ENCODE measurements at places on chromosomes 16 and 17.

GRCh38 chr17:80831491-80831890, 160.2 kb upstream of the CHMP6 start:
- DNase-seq: no peak

GRCh38 chr16:88956546-88957432, 20.2 kb downstream of the CBFA2T3 start:
- no peak for DNase-seq

- DNase-seq: no peak
Observed at GRCh38 chr16:1158456-1159324, 5.8 kb downstream of the CACNA1H start.

DNA sequence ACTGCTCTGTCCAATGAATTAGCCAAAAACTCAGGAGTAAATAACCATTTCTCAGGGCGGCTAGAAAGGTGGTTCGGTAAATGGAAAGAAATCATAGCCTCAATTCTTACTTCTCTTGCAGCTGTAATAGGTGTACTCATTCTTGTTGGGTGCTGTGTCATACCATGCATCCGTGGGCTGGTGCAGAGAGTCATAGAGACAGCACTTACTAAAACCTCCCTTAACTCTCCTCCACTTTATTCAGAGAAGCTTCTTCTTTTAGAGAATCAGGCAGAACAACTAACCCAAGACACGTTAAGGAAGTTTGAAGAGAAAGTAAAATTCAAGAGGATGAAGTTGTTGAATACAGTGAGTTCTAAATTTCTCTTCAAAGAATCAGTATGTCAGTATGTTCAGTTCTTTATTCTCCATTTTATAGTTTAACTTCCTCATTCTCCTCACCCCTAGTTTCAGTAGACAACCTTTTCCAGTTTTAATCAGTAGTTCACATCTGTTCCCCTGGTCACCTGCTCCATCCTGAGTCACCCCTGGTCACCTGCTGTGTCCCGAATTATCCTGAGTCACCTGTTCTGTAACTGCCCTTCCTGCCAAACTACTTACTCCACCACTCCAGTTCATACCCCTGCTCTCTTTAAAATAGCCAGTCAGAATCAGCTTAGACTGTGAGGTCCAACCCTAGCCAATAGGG, 85.9 kb downstream of the EMP2 start:
- no peak for DNase-seq

- no peak for DNase-seq
Observed at GRCh38 chr16:35148748-35149147, 1689.3 kb downstream of the TP53TG3F start.

- no peak for DNase-seq
Observed at GRCh38 chr17:78599419-78599818, 22.2 kb upstream of the DNAH17 start.

- DNase-seq: no peak
Observed at GRCh38 chr16:56981729-56982271, 7.6 kb upstream of the NLRC5 start.

- no peak for DNase-seq
Observed at GRCh38 chr17:57758654-57759053, 13.6 kb upstream of the CCDC182 start.

DNA sequence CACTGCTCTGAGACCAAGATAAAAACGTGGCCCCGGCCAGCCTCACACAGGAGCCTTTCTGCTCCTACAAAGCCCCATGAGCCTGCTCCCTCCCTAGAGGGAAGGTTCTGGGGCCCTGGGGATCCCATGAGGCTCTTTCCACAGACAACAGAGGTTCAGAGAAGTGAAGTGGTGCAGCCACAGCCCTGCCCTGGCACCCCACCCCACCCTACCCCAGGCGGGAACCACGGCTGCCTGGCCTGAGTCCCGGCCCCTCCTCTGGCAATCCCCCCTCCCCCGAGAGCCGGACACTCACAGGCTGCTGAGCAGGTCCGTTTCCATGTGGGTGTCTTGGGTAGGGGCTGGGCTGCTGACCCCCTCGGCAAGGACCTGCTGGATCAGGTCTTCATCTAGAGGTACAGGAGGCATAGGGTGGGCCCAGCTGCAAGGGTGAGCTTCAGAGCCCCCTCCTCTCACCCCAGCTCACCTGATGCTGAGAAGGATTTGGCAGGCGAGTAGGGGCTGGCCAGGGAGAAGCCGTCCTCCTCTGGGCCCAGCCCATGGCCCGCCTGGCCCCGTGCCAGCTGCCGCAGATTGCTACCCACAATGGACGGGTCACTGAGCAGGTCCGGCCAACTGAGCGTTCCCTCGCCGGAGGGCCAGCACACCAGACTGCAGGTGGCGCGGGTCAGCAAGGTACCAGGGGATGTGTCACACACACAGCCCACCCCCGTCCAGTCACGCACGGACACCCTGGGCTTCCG, 38.7 kb downstream of the PKD1 start:
- no peak for DNase-seq

GRCh38 chr17:39974433-39974832, 6.2 kb upstream of the PSMD3 start:
- DNase-seq: no peak

DNA sequence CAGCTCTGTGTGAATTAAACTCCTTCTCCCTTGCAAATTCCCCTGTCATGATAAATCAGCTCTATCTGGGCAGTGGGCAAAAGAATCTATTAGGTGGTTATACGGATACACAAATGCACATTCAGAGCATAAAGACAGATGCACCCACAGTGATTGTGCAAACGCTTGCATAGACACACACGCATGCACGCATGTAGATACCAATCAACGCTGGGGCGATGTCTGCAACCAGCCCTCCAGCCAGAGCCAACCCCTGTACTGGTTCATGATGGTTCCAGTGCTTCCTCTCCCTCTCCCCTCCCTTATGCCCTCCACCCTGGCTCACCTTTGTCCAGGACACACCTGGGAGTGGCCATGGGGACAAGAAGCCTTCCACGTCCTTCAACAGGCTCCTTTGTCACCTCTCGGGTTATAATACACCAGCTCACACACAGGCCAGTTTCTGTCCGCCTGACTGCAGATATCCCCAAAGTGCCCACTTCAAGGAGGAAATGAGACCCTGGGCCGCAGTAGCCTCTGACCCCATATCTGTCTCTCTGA, 33.1 kb upstream of the SNN start:
- no peak for DNase-seq

GRCh38 chr17:8503368-8503767, 67.7 kb downstream of the NDEL1 start:
- DNase-seq: no peak

GRCh38 chr16:58435779-58436178, 43.5 kb downstream of the GINS3 start:
- DNase-seq: no peak

DNA sequence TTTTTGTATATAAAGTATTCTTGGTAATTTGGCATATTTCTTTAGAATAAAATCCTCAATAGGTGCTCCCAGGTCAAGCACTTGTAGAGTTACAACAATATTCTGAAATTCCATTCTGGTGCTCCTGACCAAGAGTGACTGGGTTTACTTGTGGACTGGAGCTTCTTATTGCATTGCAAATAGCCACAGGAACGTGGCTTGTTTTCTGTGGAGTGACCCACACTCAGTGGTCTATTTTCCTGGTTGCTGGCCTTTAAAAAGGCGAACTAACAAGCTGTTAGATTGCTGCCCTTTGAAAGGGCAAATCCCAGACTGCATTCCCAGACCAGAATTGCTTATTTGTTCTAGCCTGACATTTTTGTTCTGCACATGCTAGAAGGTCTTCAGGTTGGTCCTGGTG, 658.8 kb upstream of the GOT2 start:
- DNase-seq: no peak

- no peak for DNase-seq
Observed at GRCh38 chr16:57529391-57530103, 6.8 kb downstream of the CCDC102A start.

- no peak for DNase-seq
Observed at GRCh38 chr17:38898812-38899348, 26.5 kb upstream of the LASP1NB start.

DNA sequence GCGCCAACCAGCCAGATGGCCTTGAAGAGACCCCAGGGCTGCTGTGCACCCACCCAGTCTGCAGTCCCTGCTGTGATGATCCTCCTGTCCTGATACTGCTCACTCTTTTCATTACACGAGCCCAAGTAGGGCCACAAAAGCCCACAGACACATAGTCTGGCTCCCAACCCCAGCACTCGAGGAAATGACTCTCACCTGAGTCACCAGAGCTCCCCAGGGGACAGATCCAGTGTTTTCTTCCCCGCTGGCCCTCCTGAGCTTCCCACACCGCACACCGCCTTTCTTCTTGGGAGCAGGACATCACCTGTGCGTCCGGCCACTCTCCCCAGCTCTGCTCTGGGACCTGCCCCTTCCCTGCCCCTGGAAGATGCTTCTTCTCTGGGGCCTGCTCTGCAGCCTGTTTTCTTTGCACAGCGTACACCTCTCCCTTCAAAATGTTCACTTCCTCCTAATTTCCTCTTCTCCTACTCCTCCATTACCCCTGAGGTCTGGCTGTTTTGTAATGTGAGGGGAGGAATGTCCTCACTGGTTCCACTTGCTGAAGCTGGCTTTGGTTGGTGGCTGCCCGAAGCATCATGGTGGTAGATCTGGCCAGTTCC, 2.0 kb upstream of the SCN4A start:
- DNase-seq: no peak

DNA sequence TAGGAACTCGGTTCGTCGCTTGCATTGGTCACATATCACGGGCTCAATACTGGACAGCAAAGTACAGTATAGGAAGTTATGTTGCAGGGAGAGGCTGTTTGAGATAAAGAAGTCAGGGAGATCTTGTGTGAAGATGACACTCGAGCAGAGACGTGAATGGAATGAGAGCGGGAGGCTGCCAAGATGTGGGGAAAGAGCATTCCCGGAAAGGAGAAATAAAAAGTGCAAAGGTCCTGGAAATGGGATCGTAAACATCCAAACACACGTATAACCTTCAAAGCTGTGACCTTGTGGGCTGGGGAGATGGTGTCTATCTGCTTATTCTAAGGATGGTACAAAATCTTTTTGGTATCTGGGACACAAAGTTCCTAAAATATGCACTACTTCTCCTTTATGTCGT, 43.0 kb upstream of the MYOCD start:
- no peak for DNase-seq

GRCh38 chr17:20263595-20263994, 203.7 kb downstream of the LGALS9B start:
- no peak for DNase-seq

DNA sequence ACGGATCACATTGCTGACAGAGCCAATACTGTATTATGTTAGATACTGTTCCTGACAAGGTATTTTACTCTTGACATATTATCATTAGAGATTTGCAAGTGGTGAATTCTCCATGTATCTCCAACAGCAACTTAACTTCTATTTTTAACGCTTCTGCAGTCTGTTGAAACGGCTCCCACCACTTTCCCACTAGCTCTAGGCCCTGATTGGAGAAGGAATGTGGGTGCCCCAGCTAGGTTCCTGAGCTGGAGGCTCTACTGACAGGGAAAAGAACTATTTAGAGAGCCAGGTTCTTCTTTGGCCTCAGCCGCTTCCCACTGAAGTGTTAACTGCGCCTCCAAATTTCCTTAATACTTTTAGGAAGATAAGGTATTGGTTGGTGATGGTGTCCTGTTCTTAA, 191.8 kb downstream of the RBFOX1 start:
- no peak for DNase-seq

DNA sequence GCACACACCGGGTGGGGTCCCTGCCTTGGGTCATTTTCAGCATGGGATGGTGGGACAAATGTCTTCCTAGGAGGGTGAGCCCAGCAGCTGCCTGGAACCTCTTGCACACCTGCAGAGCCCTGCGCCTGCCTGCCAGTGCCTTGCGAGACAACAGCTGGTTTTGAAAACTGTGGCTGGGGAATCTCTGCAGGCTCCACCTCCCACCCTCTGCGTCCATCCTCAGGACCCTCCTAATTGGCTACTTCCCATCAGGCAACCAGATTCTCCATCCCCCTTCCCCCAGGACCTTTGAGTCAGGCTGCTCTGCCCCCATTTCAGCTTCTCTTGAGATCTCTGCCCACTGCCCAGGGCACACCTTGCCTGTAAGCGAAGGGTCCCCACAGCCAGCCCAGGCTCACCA, 26.6 kb downstream of the PEMT start:
- DNase-seq: no peak

DNA sequence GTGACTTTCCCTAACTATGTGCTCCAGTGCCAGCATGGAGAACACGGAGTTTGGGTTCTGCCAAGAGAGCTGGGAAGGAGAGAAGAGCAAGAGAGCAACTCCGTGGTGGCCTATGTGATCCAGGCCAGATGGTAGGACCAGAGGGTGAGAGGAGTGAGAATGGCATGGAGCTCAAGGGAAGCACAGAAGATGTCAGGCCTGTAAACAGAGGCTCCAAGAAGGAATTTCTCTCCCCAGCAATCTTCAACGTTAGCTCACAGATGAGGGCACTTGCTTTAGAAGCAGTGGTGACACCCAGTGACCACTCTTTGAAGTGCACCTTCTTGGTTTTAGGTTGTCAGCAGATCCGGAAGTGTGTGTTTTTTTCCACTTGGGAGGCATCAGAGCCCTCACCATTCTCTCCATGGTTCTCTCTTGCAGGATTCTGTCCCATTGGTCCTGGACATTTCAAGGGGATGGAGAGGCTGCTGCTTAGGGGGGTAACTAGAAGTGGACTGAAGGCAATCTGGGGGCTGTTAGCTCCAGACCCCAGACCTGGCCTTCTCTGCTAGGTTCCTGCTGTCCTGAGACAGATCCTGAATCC, 18.1 kb upstream of the TMEM98 start:
- peak; percentile 83 for DNase-seq

- no peak for DNase-seq
Observed at GRCh38 chr17:44338702-44339101, 6.4 kb upstream of the GRN start.

DNA sequence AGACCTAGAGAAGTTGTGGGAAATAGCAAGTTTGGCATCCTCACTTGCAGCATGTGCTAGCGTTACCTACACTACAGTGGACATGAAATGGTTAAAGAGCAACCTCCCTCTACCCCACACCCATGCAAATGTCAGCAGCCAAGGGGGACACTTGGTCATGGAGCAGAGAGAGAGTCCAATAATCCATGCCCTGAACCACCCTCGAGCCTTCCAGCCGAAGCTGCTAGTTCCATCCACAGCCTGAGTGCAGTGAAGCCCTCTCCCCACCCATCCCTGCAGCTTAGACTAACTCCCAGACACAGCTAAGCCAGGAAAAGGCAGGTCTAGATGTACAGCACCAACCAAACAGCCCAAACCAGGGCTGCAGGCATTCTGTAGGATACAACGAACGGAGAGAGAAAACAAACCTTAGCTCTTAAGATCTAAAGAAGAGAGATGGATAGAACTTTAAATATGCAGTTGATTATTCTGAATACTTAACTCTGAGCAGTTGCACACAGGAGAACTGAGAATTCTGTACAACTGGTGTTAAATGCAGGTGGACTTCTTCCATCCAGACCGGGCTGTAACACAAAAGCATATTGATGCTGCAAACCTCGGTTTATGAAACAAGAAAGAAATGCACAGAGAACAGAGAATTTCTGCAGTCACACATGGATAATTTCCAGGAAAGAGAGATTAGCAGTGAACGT, 93.8 kb downstream of the SALL1 start:
- DNase-seq: peak; percentile 21

DNA sequence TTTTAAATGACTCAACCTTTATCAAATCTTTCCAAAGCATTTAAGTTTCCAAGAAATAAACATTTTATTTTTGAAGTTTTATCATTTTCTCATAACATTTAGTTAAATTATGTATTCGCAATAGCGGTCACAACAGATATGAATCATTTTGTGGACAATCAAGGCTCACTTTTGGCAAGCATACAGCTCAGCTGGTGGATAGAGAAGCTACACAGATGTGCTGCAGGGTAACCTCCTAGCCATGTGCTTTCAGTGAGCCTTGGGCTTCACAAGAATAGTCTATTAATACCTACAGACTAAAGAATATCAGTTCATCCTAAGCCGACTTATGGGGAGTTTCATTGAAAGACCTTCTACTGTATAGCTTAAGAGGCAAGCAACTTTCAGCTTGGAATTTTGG, 144.8 kb downstream of the MRTFB start:
- DNase-seq: no peak
